NCI-H2171 (cell line): ENCODE measurements at places on chromosomes 13 and 19.

DNA sequence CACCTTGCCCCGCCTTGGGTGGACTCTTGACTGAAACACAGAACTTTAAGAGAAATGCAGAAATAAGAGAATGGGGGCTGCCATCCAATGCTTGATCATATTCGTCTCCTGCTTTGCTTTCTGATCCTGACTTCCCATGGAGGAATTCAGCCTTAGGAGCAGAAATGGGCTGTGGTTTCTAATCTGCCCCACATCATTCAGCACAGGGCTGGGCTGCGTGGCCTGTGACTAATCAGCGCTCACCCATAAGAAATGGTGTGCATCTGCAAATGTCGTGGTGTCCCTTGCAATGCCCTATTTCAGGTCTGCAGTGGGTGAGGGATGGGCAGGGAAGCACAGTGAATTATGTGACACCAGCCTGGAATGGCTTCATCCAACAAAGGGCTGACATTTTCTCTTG lies 60.7 kb upstream of the URI1 start:
- no peak for DNase-seq

DNA sequence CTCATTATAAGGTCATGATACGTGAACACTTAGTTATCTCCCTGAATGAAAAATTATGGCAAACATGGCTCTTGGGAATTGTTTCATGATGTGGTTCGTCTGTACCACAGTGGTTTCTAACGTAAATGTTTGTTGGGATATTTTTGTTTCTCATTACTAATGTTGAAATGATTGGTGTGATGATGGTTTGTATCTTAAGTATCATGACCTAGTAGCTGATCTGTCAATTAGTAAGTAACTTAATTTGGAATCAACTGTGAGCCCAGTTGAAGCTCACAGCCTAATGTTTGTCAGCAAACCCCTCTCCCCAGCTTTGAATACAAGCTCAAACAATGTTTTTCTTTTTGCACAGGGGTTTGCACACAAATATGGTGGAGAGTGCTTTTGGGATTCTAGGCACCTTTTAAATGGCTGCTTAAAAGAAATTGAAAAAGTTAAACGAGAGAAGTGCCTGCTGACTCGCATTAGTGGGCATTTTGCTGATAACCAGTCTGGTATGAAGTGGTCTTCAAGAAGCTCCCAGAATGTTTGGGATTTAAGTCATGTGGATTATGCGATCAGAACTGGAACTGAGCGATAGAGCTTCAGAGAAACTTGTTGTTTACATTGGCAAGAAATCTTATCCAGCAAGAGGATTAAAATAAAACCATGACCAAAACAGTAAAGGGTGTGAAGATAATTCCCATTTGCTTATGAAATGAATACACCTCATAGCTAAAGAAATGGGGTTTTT lies 68.2 kb downstream of the LMO7 start:
- no peak for DNase-seq

DNA sequence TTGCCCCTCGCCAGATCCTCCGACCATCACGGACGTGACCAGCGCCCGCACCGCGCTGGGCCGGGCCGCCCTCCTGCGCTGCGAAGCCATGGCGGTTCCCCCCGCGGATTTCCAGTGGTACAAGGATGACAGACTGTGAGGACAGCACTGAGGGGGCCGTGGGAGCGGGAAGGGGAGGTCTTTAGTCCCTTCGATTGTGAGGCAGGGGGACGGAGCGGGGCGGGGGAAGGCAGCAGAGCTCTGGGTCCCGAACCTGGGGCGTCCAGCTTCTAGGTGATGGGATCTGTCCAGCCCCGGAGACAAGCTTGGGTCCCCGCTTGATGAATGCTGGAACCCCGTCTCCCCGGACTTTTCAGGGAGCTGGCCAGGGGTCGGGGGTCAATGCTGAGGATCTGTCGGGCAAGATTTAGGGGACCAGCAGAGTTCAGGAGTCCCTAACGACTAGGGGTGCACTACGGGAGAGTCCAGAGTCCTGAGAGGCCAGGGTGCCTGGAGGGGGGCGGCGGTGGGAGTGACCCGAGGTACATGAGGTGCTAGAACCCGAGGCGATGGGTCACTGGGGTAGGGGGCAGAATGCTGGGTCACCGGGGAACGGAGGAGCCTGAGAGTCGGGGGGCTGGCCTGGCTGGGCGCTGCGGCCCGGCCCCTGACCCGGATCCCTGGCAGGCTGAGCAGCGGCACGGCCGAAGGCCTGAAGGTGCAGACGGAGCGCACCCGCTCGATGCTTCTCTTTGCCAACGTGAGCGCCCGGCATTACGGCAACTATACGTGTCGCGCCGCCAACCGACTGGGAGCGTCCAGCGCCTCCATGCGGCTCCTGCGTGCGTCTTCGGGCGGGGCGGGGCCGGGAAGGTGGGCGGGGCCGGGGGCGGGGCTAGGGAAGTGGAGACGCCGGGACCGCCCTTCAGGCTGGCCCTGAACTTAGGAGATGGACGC lies 14.6 kb downstream of the VSIG10L start:
- no peak for DNase-seq

DNA sequence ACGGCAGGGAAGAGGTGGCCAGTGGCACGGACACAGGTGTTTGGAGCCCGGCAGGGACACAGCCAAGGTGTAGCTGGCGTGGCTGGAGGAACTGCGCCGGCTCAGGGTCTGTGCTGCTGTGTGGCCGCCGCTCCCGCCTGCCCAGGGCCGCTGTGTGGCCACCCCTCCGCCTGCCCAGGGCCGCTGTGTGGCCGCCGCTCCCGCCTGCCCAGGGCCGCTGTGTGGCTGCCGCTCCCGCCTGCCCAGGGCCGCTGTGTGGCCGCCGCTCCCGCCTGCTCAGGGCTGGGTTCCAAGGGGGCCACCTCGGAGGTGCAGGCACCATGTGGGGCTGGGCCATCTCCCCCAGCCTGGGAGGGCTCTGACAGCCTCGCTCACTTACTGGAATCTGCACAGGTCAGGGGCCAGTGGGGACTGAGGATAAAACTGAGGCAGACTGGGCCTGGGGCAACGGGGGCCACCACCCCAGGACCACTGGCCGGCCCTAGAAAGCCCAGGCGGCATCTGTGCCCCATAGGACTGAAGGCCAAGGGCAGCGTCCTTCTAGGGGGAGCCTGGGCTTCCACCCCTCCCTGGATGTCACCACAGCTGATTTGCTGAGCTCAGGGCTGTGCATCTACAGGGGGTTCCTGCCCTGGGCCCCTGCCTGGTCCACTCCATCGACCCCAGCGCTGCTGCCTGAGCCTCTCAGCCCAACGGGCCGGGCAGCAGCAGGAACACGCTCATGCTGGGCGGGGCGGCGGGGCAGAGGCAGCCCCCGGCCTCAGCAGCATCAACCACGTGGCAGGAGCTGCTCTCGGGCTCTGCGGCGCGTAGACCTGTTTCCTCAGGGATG lies 21.5 kb downstream of the C13orf46 start:
- no peak for DNase-seq

DNA sequence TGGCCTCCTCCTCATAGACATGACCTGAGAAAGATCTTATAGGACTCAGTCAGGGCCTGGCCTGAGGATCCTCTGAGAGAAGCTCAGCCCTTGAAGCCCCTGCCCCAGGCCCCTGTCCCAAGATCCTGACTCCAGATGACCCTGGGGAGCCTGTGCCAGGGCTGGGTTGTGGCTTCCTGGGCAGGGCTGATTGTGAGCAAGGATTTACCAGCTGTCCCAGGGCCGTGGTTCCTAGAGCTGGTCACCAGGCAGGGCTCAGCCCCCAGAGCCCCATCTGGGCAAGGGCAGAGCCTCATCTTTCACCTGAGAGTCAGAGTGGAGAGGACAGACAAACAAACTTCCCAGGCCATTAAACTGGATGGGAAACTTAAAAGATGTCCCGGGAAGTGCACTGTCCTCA lies 1.9 kb downstream of the CEACAM21 start:
- no peak for DNase-seq

- DNase-seq = no peak
Observed at GRCh38 chr13:95642028-95642621, 2.4 kb downstream of the DZIP1 start.
